ENCODE measurements at places on chromosomes 7 and 10.

DNA sequence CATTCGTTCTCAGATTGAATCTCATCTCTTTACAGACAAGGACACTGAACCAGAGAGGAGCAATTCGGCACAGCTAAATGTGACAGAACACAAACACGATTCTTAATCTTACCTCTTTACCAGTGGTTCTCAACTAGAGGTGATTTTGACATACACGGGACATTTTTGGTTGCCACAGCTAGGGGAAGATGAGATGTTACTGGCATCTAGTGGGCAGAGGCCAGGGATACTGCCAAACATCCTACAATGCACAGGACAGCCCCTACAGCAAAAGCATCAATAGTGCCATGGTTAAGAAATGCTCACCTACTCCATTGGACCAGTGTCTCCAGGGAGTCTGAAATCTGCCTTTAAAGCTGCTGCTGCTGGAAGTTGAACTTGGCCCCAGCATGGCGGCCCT, 27.3 kb downstream of the PDE1C start:
- DNase-seq: no peak

DNA sequence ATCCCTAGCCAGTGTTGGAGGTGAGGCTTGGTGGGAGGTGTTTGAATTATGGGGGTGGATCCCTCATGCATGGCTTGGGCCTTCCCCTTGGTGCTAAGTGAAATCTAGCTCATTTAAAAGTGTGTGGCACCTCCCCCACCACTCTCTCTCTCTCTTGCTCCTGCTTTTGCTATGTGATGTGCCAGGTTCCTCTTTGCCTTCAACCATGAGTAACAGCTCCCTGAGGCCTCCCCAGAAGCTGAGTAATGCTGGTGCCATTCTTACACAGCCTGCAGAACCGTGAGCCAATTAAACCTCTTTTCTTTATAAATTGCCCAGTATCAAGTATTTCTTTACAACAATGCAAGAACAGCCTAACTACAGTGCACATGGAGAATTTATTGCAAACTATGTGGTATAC, 188.8 kb upstream of the POT1 start:
- no peak for DNase-seq

GRCh38 chr7:101238226-101239182, 902 bp upstream of the CLDN15 start:
- DNase-seq: no peak

GRCh38 chr10:103901299-103901698, 16.7 kb downstream of the STN1 start:
- DNase-seq: no peak

GRCh38 chr10:122504610-122504950, 43.2 kb downstream of the HTRA1 start:
- DNase-seq: no peak

DNA sequence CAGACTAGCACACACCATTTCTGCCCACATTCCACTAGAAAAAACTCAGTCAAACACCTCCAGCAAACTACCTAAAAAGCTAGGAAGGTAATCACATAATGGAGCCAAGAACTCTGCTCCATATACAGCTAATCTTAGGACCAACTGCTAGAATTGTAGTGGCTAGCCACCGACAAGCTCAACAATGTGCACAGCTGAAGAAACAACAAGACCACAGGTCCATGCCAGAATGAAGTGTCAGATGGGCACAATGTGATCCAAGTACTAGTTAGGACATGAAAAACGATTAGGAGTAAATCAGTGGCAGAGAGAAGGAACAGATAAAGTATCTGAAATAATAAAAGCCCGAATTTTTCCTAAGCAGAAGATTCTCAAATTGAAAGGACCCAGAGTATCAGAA, 38.6 kb downstream of the TMEM106B start:
- no peak for DNase-seq

DNA sequence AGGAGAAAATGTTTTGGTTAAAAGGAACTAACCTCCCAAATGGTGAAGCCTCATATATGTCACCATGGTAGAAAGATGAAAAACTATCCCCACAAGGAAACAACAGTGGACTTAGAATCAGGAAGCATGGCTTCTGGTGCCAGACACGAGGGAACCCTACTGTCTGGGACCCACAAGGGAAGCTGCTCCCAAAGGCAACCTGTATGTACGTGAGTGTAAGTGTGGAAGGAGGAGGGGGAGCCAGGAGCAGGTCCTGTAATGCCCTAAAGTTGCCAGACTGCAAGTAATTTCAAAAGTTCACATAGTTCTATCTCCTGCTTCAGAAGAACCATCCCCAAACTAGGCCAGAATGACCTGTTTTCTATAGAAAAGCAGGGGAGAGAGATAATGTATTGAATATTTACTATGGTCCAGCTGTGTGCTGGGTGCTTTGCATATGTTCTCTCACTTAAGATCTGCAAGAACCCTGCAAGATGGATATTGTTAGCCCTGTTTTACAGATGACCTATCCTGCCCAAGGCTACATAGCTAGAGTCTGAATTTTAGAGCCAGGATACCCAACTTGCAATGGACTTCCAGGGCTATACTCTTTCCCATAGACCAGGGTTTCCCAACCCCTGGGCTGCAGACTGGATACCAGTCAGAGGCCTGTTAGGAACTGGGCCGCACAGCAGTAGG, 19.2 kb downstream of the DUSP5 start:
- DNase-seq: no peak

- no peak for DNase-seq
These were observed 800.1 kb upstream of the ZWINT start for GRCh38 chr10:57161157-57161556.

DNA sequence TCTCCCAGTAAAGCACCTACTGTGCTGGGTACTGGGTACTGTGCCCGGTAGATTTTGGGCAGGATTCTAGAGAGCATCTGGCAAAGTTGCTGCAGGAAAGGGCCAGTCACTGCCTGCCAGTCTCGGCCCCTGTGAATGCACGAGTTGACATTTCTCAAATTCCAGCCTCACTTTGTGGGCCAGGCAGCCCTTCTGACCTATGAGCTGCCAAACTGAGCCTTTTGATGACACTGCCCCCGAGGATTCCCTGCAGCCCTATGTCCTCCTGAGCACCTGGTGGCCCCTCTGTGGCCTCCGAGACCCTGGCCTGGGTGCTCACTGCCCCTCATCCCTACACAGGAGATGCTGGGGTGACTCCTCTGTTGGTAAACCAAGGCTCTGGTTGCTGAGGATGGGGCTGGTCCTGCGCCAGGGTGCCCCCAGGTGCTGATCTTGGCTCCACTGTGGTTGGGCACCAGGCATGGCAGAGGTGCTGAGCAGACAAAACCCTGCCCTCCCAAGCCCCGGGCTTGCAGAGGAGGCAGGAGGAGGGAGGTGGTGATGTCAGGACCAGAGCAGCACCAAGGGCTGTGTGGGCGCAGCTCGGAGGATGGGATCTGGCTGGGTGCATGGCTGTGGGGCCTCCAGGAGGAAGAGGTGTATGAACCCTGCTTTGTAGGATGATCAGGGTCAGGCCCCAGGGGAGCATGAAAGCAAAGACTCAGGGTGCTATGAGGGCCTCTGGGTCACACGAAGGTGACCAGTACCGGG, 16.2 kb downstream of the LHPP start:
- no peak for DNase-seq

- no peak for DNase-seq
These were observed 2.4 kb upstream of the ABRAXAS2 start for GRCh38 chr10:124799211-124799610.

GRCh38 chr10:29304264-29304994, 15.6 kb downstream of the LYZL1 start:
- DNase-seq: no peak

DNA sequence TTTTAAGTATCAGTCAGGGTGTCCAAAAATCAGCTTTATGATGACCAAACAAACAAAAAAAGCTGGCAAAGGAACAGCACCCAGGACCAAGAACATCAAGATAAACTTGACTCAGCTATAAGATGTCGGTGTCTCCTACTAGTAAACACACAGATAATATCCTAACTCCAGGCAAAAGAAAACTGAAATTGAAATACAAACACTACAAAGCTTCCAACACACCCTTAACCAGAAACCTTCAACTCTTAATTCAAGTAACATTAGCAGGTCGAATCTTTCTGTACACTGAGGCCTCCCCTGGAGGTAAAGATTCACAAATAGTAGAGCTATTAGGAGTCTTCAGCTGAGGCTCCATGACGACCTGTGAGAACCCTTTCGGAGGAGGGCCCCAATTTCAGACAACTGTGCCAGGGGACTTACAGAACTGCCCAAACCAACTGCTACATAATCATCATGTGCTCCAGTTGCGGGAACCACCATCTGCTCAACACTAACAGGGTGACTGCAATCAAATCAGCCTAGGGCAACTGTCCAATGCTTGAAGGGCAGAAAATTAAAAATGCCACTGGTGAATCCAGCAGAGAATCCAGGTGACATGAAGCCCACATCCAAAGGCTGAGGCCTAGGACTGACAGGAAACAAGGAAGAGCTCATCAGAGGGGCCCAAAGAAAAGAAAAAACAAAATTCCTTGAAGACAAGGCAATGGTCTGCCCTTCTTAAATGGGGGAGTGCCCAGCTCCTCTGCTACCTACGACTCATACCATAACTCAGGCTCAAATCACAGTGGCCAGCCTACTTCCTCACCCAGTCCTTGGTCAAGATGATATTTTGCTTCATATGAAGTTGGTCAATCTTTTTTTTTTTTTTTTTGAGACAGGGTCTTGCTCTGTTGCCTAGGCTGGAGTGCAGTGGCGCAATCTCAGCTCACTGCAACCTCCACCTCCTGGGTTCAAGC, 20.0 kb downstream of the XPNPEP1 start:
- no peak for DNase-seq

DNA sequence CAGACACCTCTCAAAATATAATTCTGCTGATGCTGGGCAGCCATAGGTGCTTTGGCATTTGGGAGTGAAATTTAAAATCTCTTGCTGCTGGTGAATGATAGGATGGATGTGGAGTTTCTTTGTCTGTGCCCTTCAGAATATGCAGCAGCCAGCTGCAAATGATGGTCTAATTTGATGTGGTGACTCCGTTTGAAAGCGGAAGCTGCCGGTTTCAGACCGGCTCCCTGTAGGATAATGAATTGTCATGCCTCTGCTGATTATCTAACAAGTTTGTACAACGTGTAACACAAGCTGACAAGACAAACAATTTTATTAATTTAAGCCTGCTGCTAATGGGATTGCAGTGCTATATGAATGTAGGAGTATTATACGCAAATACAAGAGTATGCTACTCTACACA, 103.5 kb downstream of the SND1 start:
- no peak for DNase-seq

- no peak for DNase-seq
These were observed 162.7 kb downstream of the CDCA7L start for GRCh38 chr7:21782996-21783395.

DNA sequence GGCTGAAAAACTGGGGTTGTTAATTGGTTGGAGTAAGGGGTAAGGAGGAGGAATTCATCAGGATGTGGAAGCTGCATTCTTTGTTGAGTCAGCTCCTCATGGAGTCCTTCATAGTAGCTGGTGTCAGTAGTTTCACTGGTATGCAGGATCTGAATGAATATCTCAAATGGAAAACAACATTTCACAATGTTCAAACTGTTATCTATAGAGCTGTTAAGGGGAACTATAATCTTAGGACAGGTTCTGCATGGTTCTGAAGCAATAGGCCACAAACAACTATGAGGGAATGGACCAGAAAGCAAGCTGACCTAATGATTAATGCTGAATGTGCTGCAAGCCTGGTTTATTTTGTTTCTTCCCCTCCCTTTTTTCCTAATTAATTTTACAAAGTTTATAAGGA, 225.8 kb downstream of the IPMK start:
- DNase-seq: no peak

DNA sequence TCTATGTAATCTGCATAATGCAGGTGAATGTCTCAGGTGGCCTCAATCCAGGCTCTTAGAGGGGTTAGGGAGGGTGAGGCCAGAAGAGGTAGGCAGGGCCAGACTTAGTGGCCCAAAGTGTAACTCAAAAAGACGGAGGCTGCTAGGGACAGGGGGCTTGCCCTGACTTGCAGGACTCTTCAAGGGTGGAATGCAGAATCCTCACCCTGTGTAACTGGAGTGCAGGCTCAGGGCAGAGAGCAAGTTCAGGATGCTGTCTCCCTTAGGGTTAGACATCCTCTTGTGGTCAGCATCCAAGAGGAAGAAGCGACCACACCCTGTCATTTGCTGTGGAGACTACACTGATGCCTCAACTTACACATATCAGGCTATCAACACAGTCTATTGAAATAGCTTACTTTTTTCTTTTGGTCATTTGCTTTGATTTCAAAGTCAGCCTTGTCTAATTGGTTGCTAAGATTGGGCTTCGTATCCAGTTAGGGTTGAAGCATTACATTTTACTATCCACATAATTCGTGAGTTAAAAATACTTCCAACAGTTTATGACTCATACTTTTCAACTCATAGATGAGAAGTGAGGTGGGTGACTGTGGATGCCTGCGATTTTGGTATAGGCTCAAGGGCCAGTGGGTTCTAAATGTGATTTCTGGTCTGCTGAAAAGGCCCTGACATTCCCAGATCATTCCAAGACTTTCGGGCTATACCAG, 563.6 kb downstream of the SUGCT start:
- DNase-seq: no peak

- DNase-seq: no peak
These were observed 4.4 kb downstream of the SPRN start for GRCh38 chr10:133420028-133420427.

GRCh38 chr10:123882177-123882576, 9.4 kb downstream of the CPXM2 start:
- no peak for DNase-seq

DNA sequence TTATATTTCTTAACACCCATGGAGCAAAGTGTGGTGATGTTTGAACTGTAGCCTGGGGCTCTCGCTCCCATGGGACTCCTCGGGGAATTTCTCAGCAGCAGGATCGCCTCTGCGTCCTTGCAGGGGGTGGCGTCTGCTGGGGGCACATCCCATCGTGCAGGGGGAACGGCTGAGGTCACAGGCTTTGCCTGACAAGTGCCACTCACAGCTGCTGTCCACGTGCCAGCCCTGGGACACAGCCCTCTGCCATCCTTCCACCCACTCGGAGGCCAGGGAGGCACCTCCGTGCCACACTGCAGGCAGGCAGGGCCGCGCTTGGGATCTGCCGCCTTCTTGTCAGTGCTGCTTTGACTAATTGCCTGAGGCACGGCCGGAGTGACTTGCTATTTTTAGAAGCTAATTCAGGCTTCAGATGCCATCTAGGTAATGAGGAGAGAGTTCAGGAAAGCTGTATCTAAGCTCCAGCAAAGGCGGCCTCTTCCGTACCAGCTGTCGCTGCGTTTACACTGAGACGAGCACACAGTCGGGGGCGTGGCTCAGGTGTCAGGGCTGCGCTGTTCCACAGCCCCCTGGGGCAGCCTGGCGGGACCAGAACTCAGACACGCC, 45.7 kb downstream of the PITRM1 start:
- DNase-seq: no peak

GRCh38 chr10:11874568-11875493, 51.7 kb downstream of the PROSER2 start:
- DNase-seq: no peak

DNA sequence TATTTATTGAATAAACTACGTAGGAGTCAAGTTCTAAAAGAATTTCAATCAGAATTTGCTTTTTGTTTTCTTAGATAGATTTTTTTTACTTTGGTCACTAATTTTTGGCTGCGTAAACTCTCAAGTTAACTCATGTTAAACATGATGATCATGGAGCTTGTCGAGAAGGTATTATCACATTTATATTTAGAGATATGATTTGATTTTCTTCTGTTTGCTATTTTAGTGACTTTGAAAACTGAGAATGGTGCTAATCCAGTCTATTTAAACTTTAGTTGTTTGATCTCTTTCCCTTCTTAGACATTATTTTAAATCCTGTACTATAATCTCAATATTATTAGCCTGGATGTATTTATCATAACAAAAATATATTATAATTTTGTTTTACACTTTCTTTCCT, 179.4 kb upstream of the SEMA3C start:
- DNase-seq: no peak

Measured in esophagus squamous epithelium (tissue), 5 donors.